Stimulated activated CD4-positive, alpha-beta T cell treated with anti-CD3 and anti-CD28 coated beads, Interleukin-1b, Interleukin-23, amount 100 ng/mL, for 4 hours (primary cell): ENCODE measurements at places on chromosomes 2 and 18.

DNA sequence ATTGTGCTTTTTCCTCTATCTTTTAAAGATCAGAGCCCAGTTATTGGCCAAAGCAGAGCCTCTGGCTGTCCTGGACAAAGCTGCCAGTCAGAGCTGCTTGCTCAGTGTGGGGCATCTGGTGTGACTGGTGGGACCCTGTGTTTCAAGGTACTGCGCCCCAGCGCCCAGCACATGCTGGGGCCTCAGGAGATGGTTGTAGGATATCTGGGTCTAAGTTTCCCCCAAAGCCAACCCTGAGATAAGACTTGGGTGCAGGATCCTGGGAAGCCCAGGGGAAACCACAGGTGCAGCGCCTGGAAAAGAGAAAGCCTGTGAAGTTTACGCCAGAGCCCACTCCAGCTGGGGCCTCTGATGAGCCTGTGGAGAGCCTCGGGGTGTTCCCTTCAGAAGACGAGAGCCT lies 117.7 kb downstream of the RPIA start:
- no peak for DNase-seq

DNA sequence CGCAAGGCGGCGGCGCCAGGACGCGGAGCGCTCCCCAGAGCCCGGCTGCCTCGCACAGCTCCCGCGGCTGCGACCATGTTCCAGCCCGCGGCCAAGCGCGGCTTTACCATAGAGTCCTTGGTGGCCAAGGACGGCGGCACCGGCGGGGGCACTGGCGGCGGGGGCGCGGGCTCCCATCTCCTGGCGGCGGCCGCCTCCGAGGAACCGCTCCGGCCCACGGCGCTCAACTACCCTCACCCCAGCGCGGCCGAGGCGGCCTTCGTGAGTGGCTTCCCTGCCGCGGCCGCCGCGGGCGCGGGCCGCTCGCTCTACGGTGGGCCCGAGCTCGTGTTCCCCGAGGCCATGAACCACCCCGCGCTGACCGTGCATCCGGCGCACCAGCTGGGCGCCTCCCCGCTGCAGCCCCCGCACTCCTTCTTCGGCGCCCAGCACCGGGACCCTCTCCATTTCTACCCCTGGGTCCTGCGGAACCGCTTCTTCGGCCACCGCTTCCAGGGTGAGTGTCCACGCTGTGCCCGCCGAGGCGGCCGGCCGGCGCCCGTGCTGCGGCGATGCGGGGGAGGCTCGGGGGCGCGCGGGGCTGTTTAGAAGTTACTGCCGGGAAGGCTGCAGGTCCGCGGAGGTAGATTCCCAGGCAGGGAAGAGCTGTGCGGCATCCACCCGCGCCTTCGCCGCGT lies 696 bp downstream of the EMX1 start:
- DNase-seq, result no peak

DNA sequence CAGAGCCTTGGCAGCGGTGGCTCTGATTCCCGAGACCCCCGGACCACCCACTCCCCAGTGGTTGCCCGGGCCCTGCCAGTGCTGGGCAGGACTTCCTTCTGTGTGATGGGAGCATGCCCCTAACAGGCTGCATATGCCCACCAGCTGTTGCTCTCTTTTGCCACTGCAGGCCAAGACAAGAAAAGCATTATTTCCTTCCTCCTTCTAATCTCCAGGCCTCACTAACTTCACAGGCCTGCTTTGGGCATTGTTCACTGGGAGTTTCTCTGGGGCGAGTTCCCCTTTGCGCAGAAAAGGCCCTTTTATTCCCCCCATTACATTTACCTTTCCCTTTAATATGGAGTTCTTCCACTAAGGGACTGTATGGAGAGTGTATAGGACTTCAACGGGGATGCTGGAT lies 249.1 kb upstream of the SIX2 start:
- DNase-seq, result no peak

DNA sequence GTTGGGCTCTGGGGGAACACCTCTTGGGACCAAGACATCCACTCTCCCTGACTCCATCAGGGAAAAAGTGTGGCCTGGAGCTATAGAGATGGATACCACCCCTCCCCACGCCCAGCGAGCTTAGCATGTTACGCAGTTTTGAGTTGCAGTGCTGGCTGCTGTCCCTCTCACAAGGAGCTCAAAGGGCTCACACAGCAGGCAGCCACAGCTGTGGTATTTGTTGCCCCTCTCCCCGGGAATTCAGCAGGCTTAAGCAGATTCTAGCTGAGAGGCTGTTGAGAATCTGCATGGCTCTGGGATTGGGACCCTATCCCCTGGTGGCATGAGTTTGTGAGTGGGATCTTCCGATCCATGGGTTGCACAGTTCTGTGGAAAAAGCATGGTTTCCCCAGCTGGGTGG lies 673.1 kb upstream of the FSHR start:
- no peak for DNase-seq

DNA sequence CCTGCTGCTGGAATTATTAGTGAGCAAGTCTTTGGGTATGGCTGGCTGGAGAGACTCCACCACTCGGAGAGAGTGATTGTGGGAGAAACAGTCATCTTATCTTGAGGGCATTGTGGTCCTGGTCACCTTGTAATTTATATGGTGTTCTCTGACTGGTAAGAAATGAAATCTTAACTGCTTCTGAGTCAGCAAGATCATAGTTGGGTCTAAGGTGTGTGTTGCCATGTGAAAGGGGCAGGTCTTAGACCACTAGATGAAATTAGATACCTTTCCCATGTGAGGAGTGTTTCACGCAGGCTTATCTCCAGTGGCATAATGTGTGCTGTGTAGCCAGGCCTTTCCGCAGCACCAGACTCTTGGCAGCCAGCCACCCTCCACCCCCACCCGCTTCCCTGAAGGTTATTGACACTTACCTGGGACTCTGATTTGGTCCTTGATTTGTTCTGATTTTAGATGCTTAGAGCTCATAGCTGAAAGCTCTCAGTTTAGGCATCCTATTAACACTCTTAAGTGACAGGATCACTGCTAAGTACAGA lies 7.7 kb downstream of the MAPRE3 start:
- no peak for DNase-seq

GRCh38 chr2:191693778-191694177 lies 15.8 kb downstream of the NABP1 start:
- no peak for DNase-seq

DNA sequence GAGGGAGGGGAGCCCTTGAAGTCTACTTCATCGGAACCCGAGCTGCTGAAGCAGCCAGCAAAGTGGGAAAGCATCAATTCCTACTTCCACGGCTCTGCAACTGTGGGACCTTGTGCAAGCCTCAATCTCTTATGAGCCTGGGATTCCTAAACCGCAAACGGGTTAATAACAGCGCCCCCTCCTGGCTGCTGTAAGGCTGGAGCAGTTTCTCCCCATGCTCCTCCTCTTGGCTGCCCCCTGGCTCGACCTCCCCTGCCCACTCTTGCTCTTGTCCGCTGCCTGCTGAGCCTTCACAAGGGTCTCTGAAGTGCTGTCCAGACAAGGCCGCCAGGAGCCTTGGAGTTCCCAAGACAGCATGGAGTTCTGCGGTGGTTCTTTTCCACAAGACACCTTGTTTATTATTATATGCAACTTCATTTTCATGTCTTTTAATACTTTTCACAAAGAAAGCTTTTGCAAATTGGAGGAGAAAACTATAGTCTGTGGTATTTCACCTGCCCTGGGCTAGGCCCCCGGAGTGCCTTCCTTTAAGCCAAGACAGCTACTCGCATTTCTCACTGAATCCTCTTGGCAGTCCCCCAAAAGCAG lies 157.2 kb downstream of the DDX1 start:
- no peak for DNase-seq

- no peak for DNase-seq
These were observed 54.2 kb downstream of the PDE1A start for GRCh38 chr2:182372661-182373060.

- no peak for DNase-seq
These were observed 3.4 kb downstream of the IRS1 start for GRCh38 chr2:226796012-226796839.

DNA sequence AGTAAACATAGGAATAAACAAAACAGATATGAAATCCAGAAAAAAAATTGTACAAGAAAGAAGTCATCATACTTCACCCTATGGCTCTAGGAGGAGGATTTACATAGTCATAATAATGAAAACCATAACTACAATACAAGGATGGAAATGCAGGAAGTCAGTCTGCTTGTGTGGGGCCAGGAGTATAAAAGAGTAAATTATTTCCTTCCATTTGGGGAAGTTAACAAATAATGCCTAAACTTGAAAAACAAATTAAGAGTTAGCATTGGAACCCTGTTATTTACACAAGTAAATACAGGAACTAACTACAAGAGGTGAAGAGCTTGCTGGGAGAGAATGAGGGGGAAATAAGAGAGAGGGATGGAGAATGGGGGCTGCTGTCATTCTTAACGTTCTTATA lies 15.4 kb downstream of the TMEM163 start:
- DNase-seq, result no peak

DNA sequence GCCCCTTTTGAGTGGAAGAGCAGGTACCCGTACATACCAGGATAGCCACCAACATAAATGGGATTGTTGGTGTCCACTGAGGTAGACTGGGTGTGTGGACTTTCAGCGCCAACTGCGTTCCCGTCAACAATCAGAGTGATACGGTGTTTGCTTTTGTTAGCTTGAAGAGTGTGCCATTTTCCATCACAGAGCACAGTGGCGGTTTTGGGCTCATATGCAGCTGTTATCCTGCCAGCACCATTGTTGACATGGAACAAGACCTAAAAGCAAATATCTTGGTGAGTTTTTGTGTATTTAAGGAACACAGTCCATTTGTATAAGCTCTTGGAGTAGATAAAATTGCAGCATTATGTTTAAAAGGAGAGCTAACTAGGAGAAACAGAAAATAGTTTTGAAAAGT lies 174.5 kb downstream of the LAMA1 start:
- no peak for DNase-seq

DNA sequence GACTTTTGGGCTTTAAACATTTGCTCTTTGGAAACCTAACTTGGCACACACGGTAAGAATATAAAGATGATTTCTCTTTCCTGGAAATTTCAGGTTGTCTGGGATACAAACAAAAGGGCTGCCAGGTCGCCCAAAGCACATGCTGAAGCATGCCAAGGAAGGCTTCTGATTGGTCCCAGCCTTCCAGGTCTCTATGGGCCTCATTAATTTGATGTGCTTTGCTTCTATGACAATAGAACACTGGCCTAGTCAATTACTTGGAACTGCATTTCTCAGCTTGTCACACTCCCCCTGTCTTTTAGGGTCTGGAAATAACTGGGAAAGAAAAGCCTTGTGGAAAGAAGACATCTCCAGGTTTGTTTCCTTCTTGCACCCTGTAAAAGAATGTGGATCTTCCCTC lies 228.9 kb downstream of the ADCYAP1 start:
- DNase-seq, result no peak

DNA sequence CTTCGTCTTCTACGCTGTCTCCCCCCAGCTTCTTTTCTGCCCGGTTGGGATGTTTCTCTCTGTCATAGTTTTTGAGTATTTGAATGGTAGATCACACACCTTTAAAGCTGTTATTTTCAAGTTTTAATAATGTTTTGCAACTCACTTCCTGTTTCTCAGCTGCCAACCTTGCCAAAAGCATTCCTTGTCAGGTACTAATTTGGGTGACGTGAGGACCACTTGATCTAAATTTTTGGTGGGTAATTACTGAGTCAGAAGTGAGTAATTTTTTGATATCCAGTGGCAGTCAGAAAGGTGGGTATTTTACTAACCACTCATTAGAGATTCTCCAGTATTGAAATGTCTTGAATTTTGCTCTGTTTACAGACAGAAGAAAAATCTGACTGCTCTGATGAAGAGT lies 852.4 kb upstream of the FANCL start:
- DNase-seq, result no peak

- DNase-seq, result no peak
These were observed 23.4 kb downstream of the LCLAT1 start for GRCh38 chr2:30470426-30470825.

- no peak for DNase-seq
These were observed 39.6 kb downstream of the EMX1 start for GRCh38 chr2:72956936-72957335.

- no peak for DNase-seq
These were observed 334.4 kb upstream of the DLGAP1 start for GRCh38 chr18:4789506-4789905.

GRCh38 chr2:193103064-193103463 lies 908.3 kb upstream of the TMEFF2 start:
- DNase-seq, result no peak

DNA sequence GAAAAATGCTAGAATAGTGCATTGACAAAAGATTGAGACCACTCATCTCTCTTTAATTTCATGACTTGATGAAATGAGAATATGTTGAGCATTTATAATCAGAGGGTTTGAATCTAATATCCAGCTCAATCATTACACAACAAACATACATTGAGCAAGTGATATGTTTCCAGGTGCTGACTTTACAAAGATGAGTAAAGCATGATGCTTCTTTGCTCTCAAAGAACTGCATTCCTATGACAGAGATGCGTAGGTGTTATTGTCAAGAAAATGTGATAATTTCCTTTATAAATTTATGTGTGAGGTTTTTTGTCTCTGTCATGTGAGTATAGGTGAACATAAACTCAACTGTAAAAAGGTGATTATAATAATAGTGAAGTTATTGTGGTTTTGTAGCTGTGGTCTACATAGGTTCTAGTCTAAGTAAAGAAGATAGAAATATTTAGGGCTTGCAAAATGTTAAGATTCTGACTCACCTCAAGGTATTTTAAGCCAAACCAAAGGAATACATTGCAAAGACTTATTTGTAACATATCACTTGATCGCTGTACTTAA lies 389.8 kb downstream of the GALNT13 start:
- DNase-seq, result no peak

DNA sequence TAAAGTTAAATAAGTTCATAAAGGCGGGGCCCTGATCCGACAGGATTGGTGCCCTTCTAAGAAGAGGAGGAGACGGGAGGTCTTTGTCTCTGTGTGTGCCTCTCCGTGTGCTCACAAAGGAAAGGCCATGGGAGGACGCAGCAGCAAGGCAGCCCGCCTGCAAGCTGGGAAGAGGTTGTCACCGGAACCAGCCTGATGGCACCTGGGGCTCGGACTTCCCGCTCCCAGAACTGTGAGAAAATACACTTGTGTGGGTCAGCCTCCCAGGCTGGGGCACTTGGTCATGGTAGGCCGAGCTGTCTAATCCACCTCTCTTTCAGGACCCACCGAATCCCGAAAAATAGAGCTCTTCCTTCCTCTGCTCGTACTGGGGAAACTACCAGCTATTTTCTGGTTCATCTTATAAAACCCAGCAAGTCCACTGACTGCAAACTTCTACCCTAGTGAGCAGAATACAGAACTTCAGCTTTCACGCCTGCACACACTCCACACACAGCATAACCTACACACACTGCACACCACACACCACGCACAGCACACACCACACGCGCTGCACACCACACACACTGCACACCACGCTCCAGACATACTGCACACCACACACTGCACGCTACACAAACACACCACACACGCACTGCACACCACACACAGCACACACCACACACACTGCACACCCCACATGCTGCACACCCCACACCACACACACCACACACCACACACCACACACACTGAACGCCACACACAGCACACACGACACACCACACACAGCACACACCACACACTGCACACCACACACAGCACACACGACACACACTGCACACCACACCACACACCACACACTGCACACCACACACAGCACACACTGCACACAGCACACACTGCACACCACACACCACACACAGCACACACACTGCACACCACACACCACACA lies 58.1 kb downstream of the ASB1 start:
- no peak for DNase-seq
